ENCODE measurements at places on chromosomes 6 and 20.

GRCh38 chr6:170294298-170294730 is 3.4 kb upstream of the DLL1 start:
- DNase-seq, result no peak

DNA sequence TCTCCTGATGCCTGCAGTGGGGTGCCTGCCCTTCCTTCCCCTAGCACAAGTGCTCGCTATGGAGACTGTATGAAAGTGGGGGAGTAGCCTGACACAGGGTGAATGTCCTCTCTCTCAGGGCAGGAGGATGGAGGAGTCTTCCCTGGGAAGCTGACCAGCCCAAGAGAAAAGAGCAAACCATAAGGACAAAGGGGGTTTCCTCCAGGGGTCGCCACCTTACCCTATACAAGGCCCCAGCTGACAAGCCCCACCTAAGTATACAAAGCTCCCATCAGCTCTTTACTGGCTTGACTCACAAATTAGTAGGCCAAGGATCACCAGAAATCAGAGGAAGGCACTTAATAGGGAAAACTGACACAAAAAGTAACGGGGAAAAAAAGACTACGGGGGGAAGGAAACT is 54.1 kb downstream of the PLAGL1 start:
- DNase-seq, result no peak

DNA sequence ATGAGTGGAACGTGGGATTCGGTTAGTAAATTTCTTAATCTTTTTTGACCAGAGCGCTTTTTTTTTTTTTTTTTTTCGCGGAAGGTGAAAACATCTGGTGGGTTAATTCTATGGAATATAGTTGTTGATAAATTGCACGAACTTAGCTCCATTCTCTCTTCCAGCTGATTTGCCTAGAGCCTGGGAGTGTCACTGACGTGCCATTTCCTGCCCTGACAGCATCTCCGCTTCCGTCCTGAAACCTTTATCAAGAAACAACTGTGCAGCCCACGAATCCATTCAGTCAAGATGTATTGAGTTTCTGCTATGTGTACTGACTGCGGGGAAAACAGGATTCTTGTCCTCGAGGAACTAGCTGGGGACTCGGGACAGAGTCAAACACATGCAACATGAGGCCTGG is 59.5 kb upstream of the TGM3 start:
- DNase-seq, result no peak

GRCh38 chr6:127515234-127515793 is 3.8 kb downstream of the MTCL3 start:
- no peak for DNase-seq
